ENCODE measurements at places on chromosomes 11 and 22.

GRCh38 chr22:37534445-37534844, 15.2 kb upstream of the CARD10 start:
- DNase-seq: no peak

GRCh38 chr11:69892986-69893555, 73.9 kb upstream of the FGF3 start:
- DNase-seq: no peak

DNA sequence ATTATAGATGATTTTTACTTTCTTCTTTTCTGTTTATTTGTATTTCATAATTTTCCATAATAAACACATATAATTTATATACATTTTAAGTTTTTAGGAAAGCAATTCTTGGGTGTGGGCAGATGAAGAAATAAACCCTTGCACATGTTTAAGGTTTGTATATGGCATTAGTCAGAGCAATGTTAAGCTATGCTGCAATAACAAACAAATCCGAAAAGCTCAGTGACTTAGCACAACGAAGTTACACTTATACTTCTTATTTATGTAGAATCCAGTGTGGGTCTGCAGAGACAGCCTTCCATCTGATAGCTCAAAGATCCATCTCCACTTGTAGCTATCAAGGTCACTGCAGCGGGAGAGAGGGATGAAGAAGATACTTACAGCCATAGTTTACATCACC, 68.5 kb upstream of the BARX2 start:
- DNase-seq: no peak

GRCh38 chr11:130162733-130163132, 3.2 kb downstream of the ST14 start:
- DNase-seq: no peak

DNA sequence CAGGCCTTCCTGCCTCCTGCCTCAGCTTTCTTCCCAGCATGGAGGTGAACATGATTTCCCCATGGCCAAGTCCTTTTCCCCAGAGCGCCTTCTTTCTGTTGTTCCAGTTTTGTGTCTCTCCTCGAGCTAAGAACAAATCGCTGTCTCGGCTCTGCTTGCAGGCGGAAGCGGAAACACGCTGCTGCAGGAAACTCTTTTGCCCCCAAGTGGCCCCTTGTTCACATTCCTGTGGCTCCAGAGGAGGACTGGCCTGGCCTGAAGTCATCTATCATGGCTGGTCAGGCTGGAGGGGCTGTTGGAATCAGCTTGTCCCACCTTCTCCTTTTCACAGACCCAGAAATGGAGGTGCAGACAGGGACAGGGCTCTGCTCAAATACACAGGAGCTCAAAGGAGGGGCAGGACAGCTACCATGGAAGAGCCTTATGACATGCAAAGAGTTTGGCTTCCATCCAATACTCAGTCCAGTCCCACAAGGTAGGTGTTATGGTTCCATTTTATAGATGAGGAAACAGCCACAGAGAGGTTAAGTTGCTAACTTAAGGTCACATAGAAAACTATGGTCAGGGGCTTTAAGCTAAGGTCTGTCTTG, 182.2 kb upstream of the SYT13 start:
- no peak for DNase-seq

DNA sequence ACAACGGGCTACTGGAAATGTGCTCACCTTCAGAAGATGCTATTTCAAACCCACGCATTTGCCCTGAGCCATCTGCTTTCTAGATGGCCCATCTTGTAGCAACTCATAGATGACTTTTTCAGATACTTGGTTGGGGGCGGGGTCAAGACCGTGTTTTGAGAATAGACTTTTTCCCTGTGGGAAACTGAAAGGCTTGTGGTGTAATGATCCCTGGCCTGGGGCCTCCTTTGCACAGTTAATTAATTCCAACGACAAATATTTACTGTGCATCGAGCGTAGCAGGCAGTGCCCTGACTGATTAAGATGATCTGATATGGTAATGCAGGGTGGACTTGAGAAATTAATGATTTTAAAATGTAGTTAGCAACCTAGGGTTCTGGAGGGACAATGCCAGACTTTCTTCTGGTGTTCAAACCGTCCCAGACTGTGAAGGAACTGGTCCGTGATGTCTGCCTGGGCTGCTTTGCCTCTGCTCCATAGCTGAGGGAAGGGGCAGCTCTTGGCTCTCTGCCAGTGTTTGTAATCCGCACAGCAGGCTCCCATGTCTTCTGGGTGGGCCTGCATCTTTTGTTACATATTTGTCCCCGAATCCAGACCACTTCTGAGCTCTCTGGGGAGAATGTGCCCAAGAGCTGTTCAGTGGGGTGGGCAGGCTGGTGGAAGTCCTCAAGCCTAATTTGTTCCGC, 84.8 kb downstream of the ADAMTS15 start:
- no peak for DNase-seq

DNA sequence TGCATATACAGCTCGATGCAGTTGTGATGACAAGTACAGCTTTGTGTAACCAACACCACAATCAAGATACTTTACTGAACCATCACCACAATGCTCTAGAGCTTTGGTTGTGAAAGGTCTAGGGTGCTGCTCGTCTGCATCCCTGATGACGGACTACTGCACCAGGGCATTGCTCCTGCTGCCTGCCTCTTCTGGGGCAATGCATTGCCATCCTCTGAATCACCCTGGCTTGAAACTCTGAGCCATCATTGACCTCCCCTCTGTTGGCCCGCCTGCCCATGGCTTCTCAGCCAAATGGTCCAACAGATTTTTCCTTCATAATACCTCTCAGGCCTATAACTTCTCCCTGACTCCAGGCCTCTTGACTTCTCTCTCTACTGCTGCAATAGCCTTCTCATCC, 77.4 kb upstream of the CSNK2A3 start:
- DNase-seq: no peak

- no peak for DNase-seq
Measured at GRCh38 chr11:17803754-17804334, 69.3 kb downstream of the KCNC1 start.
